Articular chondrocyte of knee joint (primary cell): ENCODE measurements at places on chromosomes 1 and 21. TPM values are rescaled to one million over a fixed set of nuclear protein-coding genes. Genes with fewer than 3 reads are reported as not detected.

The SLC26A9 gene
- total RNA-seq, result under 0.01 TPM in 1 of 2 replicates, not detected in the other

The CRABP2 gene
- total RNA-seq, result 1.6 and 3.0 TPM in 2 replicates

The SYTL1 gene
- total RNA-seq, result 0.13 and 0.22 TPM in 2 replicates

The PDZK1IP1 gene
- 0.26 TPM in 1 of 2 replicates, not detected in the other for total RNA-seq

The P3H1 gene
- total RNA-seq, result 132 and 138 TPM in 2 replicates

The S100A8 gene
- not detected in 2 replicates for total RNA-seq

The IVL gene
- total RNA-seq, result 0.11 TPM in 1 of 2 replicates, not detected in the other

The TCEA3 gene
- 45.6 and 71.5 TPM in 2 replicates for total RNA-seq

The INSRR gene
- total RNA-seq, result under 0.01 TPM in 1 of 2 replicates, not detected in the other

The FAM151A gene
- not detected in 2 replicates for total RNA-seq

The SPRR3 gene
- total RNA-seq, result not detected in 2 replicates

The PYHIN1 gene
- not detected in 2 replicates for total RNA-seq

The UBL4B gene
- total RNA-seq, result 0.13 and 0.32 TPM in 2 replicates

The ASB17 gene
- total RNA-seq, result not detected in 2 replicates

The VHLL gene
- 0.22 TPM in 1 of 2 replicates, not detected in the other for total RNA-seq

The SAMSN1 gene
- not detected in 2 replicates for total RNA-seq

The F5 gene
- under 0.01 and 0.11 TPM in 2 replicates for total RNA-seq

The KRTAP19-3 gene
- total RNA-seq, result not detected in 2 replicates

The ETV3L gene
- not detected in 2 replicates for total RNA-seq

The LHX4 gene
- under 0.01 TPM in 1 of 2 replicates, not detected in the other for total RNA-seq

The FNDC5 gene
- total RNA-seq, result 0.91 and 2.2 TPM in 2 replicates

The AMY1A gene
- not detected in 2 replicates for total RNA-seq

The PPFIA4 gene
- 29.6 and 50.0 TPM in 2 replicates for total RNA-seq

The ADAMTS1 gene
- total RNA-seq, result 560 and 670 TPM in 2 replicates

The C1orf52 gene
- total RNA-seq, result 13.5 and 14.6 TPM in 2 replicates

The CDC20 gene
- 26.4 and 30.5 TPM in 2 replicates for total RNA-seq

The RIPK4 gene
- total RNA-seq, result 6.4 and 13.9 TPM in 2 replicates

The CRYBG2 gene
- total RNA-seq, result not detected in 2 replicates

The RGS18 gene
- not detected in 2 replicates for total RNA-seq

The USH2A gene
- total RNA-seq, result under 0.01 TPM in 2 replicates

The OR10X1 gene
- total RNA-seq, result not detected in 2 replicates

The MXRA8 gene
- total RNA-seq, result 507 and 540 TPM in 2 replicates

The DIRAS3 gene
- total RNA-seq, result 0.43 and 1.0 TPM in 2 replicates

The CCDC28B gene
- total RNA-seq, result 6.8 and 8.4 TPM in 2 replicates

The GPR3 gene
- total RNA-seq, result under 0.01 and 0.11 TPM in 2 replicates

The CFHR2 gene
- total RNA-seq, result not detected in 2 replicates

The ELOA gene
- 41.3 and 41.6 TPM in 2 replicates for total RNA-seq

The C1orf226 gene
- total RNA-seq, result 0.65 and 0.78 TPM in 2 replicates

The NOS1AP gene
- total RNA-seq, result 0.65 and 0.97 TPM in 2 replicates

The ANKRD65 gene
- 1.7 and 2.9 TPM in 2 replicates for total RNA-seq

The SPATA46 gene
- total RNA-seq, result not detected in 2 replicates

The SPRR1A gene
- not detected in 2 replicates for total RNA-seq

The ADPRS gene
- 17.8 and 19.0 TPM in 2 replicates for total RNA-seq

The TP73 gene
- total RNA-seq, result 0.22 TPM in 1 of 2 replicates, not detected in the other
